Lung (tissue), 17 donors: ENCODE measurements at places on chromosomes 1 and 21.

DNA sequence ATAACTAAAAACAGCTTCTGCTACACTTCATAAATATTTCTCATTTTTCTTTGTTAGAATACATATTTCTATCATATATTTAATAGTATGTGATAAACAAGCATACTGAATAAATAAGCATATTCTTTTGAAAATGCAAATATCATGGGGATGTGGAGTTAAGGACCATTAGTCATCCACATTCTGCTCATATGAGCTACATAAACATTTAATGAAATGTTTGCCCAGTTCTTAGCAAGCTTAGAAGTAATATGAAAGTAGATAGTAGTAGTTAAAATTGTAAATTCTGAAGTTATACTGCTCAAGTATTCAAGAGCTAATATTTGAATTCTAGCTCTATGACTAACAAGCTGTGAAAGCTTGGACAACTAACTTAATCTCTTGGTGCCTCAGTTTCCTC lies 10.1 kb upstream of the GORAB start:
- no peak for DNase-seq

GRCh38 chr21:45035477-45035848 lies 38.9 kb upstream of the ADARB1 start:
- DNase-seq, result peak; percentile 9

DNA sequence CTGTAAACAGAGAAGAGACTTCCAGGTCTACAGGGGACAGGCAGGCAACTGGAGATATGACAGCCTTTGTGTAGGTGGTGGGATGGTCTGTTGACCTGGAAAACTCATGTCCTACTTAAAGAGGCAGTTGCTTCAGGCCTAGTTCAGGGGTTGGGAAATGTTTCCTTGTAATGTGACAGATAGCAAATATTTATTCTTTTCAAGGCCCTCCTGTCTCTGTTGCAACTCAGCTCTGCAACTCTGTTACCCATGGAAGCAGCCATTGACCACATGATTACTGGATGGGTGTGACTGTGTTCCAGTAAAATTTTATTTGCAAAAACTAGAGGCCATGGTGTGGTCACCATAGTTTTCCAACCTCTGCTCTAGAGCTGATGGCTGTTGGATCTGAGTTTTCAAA lies 341.9 kb downstream of the PTBP2 start:
- DNase-seq, result no peak

DNA sequence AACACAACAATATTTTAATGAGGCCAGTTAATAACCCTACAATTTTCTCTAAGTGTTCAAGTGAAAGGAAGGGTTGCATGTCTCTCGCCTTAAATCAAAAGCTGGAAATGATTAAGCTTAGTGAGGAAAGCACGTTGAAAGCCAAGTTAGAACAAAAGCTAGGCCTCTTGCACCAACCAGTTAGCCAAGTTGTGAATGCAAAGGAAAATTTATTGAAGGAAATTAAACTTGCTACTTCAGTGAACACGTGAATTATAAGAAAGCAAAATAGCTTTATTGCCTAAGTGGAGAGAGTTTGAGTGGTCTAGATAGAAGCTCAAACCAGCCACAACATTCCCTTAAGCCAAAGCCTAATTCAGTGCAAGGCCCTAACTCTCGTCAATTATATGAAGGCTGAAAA lies 135.6 kb downstream of the DUSP10 start:
- DNase-seq, result no peak

DNA sequence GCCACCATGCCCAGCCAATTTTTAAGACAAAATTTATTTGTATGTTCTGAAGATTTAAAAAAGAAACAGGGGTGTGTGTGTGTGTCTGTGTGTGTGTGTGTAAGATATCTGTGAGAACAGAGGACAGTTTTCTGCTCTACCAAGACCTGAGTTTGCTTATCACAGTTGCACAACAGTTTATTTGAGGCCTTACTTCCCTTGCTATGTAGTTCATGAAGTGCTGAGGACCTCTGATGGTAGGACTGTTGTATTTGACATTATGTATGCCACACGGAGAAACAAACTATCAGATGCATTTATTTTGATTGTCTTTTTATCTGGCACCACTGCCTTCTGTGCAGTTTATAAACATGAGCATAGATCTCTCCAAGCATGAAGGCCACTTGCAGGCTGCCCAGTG lies 355.2 kb downstream of the PBX1 start:
- peak; percentile 67 for DNase-seq

- DNase-seq, result no peak
Measured at GRCh38 chr1:224786533-224787250, 142.8 kb upstream of the DNAH14 start.

GRCh38 chr1:48775831-48776392 lies 779 bp downstream of the BEND5 start:
- DNase-seq, result peak; percentile 37

DNA sequence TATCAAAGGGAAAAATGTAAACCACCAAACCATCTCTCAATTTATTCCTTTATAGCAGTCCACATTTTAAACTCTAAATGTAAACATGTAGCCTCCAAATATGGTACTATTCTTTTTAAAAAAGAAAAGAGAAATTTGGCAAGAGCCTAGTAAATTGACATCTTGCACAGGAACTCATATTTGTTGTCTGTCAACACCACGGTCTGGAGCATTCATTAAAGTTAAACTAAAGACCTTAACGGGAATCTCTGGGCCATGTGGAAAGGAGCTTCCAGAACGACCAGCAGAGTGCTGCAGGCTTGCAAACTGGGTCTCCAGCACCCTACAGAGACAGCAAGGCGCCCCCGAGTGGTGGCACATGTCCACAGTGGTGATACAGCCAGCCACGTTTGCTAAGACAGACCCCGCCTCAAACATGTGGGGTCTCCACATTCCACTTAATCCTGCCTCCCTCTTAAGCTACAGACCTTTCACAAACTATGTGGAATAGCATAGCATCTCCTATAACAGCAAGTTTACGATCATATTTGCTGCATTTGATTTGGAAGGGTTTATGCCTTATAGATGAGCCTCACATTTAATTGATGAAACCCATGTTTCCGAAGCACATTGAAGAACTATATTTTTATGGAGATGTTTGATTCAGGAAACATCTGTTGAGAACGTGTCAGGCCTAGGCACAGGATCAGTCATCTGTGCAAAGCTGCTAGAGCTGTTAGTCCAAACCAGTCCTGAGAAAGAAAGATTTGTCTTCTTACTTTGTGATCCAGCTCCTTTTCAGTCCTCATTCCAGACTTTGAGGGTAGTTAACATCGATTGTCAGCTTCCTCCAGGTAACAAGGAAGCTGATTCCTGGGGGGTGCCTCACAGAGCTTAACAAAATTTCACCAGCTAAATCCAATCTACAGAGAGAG lies 96.4 kb upstream of the BACE2 start:
- DNase-seq, result peak; percentile 61

- DNase-seq, result no peak
Measured at GRCh38 chr1:214623430-214623829, 20.4 kb downstream of the CENPF start.

DNA sequence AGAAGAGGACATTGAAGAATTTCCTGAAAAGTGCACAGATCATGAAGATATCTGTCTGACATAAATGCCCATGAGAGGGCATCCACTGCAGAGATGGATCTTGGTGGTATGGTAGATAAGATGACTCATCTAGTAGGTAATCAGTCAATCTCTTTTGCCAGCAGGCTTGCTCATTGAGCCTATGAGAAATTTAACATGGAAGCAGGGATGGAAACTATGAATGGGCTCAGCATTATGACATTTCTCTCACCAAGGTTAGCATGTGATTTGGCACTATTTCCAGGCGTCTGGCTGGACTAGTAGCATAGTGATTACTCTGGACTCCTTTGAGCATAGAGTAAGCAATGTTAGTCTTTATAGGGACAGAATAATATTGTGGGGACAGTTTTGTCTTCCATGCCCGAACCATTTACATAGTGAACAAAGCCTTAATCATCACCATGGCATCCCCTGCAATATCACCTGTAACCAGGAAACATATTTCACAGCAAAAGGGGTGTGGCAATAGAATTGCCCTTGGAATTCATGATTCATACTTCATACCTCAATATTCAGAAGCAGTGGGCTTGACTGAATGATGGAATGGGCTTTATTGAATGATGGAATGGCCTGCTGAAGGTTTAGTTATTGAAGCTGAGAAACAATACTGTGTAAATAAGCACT lies 7.3 kb downstream of the OR2C3 start:
- DNase-seq, result no peak

GRCh38 chr1:31410871-31411270 lies 2.1 kb upstream of the SERINC2 start:
- DNase-seq, result no peak

- DNase-seq, result peak; percentile 54
Measured at GRCh38 chr21:45546636-45547544, 4.7 kb upstream of the SLC19A1 start.

GRCh38 chr21:16841975-16842695 lies 670.7 kb upstream of the CXADR start:
- no peak for DNase-seq

DNA sequence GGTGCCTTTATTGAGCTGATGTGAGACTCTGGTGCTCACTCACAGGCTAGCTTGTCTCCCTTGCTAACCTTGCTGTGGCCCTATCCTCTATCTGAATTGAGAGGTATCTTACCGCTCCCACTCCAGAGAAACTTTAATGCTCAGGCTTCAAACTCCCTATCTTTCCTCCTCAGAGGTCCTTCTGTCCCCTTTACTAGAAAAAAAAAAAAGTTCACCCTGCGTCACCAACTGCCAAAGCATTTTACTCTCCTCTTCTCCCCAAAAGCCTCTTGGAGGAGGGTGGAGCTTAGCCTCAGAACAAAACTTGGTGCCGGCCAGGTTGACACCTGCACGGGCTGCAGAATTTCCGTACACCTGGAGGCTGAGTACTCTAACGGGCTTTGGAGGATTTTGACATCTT lies 55.1 kb downstream of the ATP2B4 start:
- no peak for DNase-seq

DNA sequence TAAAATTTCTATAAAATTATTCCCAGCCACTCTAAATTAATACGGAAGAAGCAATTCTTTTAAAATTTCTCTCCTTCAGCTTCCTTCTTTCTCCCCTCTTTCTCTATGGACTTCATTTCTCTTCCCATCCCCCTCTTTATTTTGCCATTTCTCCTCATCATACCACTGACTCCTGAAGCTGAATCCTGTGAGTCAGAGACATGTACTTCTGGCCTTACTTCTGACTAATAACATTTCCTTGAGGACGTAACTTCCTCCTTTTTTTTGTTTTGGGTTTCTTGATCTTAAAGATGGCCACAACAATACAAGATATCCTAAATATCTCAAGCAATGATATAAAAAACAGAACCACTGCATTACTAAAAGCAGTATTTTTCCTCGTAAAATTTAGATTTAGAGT lies 63.6 kb upstream of the DENND1B start:
- DNase-seq, result no peak

GRCh38 chr1:21182181-21182731 lies 5.6 kb upstream of the EIF4G3 start:
- DNase-seq, result no peak

DNA sequence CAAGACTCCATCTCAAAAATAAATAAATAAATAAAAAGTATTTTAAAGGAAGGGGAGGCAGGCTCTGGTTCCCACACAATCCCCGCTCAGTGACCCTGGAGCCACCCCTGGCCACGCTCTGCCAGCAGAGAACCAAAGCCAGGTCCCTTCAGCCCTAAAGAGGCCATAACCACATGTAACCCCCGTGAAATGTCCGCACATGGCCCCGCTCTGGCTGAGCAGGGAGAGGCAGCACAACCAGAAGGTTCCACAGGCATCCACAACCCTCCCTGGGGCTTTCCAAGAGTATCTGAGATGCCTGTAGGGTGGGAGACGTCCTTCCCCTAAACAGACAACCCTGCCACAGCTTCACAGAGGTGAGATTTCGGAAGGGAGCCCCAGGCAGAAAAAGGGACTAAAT lies 1.4 kb upstream of the ARF1 start:
- DNase-seq, result no peak

GRCh38 chr1:218931324-218931723 lies 242.4 kb upstream of the LYPLAL1 start:
- DNase-seq, result no peak

GRCh38 chr1:166914111-166914510 lies 38.0 kb upstream of the TADA1 start:
- DNase-seq, result no peak

DNA sequence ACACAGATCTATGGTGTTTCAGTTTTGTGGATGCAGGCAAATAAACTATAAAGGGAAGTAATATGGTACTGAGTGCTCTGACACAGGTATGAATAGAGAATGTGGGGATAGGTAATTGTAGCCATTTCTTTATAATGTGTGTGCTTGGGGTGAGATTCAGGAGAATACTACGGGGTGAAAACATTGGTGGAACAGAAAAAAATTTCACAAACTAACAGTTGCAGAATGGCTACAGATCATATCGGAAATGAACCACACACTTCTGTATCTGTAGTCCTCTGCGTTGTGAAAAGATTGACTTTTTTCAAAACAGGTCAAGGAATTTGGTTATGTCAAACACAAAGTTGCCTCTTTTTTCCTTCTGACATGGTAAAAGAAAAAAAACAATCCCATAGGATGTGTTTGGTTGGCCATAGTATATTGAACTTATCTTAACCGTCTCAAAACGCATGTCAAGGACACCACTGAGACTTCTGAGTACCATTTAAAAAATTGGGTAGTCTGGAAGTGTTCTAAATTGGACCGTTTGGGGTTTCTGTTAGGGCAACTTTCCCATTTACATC lies 1.1 kb upstream of the CDC73 start:
- DNase-seq, result no peak

DNA sequence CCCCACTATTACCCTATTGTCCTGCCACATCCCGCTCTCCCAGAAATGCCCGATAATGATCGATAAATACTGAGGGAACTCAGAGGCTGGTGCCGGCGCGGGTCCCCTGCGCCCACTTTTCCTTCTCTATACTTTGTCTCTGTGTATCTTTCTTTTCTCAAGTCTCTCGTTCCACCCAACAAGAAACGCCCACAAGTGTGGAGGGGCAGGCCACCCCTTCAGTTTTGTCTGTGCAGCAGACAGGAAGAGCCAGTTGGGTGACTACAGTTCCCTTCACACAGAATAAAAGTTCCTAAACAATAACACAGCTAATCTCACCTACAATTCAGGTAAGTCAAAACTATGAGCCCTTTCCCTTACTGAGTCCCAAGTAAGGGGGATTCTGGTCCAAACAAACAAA lies 423.7 kb downstream of the SMYD3 start:
- DNase-seq, result no peak

DNA sequence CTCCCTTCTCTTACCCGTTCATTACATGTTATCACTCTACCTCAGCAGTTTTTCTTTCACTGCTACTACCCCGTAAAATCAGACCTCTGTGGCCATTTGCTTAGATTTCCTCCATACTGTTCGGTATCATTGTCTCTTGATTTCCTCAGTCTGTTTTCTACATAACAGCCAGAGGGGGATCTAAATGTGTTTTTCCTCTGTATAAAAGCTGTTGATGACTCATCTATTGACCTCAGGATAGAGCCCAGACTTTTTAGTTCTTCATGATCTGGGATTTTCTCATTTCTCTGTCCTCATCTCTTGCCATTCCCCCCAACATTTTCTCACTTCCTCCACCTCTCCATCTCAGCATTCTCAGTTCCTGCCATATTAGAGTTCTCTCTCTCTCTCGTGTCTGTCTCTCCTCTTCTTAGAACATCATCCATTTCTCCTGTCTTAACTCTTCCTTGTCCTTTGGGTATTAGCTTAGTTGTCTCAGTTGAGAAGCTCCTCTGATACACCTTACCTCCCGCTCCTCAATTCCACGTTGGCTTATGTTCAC lies 10.5 kb downstream of the OTUD3 start:
- no peak for DNase-seq

GRCh38 chr1:212504171-212504803 lies 71.6 kb downstream of the NENF start:
- no peak for DNase-seq
